ENCODE measurements at places on chromosomes 1 and 21.

DNA sequence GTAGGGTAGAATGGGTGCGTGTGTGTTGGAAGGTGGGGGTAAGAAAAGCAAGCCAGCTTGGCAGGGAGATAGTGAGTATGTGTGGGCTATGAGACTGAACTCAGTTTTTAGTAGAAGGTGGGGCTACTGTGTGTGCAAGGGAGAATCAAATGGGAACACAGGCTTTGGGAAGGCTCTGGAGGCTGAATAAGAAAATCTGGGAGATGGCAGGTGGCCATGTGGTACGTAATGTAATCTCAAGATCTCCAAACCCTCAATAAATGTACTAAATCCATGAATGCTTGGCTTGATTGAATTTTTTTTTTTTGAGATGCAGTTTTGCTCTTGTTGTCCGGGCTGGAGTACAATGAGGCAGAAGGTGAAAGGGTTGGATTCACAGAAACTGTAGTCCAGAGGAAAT, 3.5 kb upstream of the ZSCAN20 start:
- DNase-seq = no peak

- DNase-seq = no peak
Measured at GRCh38 chr1:61444288-61444687, 280.7 kb downstream of the TM2D1 start.

GRCh38 chr1:114458237-114458777, 52.7 kb downstream of the TRIM33 start:
- no peak for DNase-seq

DNA sequence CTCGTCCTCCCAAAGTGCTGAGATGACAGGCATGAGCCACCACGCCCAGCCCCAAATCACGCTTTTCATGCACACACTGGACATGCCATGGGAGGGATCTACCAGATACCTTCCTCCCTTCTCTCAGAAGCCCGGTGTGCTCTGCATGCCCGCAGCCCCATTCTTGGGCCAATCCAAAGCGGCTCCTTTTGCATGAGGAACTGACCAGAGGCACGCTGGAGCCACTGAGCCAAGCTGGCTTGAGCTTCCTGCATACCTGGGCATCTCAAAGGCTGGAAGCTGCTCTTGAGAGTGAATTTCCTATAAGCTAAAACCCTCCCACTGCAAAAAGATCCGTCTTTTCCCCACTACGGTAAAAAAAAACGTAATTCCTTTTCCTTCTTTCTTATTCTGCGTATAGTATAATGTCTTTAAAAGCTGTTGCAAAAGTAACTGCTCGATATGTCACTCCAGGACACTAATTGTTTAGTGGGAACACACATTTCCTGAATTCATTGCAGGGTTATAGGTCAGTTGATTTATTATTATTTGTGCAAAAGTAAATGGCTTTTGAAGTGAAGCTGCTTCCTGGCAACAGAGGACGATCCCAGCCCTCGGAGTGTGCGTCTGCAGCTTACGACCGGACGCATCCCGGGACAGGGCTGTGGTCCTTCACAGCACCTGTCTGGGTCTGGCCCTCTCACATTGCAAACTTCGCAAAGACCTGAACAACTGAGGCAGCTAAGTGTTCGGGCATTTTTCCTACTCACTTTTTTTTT, 61.8 kb upstream of the ETS2 start:
- DNase-seq = no peak

- DNase-seq = peak; percentile 92
Measured at GRCh38 chr21:33588485-33589335, at the start of gene DONSON. TSS of gene DONSON (minus strand) at chr21:33588684. CDS start at chr21:33588641, 43 bp downstream.

- no peak for DNase-seq
Measured at GRCh38 chr1:214416858-214417257, 134.5 kb downstream of the PTPN14 start.

DNA sequence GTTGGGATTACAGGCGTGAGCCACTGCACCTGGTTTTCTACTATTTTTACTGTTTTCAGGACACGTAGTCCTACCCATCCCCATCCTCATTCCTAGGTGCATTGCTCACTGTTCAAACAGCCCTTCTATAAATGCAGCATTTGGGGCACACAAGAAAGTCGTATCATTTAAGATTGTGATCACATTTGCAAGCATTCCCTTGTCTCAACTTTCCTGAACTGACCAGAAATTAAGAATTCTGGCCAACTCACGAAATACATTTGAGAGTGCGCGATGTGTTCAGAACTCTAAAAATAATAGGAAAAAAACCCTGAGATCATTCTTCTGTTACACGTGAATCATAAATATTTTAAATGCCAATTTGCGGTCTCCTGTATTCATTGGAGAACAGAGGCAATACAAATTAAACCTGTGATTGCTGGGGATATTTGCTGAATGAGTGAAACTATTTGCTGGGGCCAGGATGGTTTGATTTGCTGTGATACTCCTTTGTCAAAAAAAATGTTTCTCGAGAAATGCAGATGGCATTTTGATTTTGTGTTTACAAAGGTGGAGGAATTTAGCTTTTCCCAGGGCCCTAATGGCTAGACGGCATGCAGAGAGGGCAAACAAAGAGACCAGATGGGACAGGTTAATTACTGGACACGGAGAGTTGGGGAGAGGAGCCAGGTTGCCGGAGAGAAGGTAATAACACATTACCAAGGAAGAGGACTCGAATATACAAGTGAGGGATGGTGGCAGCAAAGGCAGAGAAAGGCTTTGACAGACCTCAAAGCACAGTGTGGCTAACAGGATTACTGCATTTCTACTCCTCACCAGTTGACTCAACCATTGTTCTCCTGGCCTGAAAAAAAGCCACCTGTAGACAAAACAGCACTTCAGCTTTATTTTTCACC, 38.4 kb downstream of the STPG1 start:
- DNase-seq = no peak

GRCh38 chr1:12088607-12089006, 25.5 kb downstream of the TNFRSF8 start:
- no peak for DNase-seq

GRCh38 chr1:222930070-222930469, 115.2 kb downstream of the DISP1 start:
- no peak for DNase-seq

DNA sequence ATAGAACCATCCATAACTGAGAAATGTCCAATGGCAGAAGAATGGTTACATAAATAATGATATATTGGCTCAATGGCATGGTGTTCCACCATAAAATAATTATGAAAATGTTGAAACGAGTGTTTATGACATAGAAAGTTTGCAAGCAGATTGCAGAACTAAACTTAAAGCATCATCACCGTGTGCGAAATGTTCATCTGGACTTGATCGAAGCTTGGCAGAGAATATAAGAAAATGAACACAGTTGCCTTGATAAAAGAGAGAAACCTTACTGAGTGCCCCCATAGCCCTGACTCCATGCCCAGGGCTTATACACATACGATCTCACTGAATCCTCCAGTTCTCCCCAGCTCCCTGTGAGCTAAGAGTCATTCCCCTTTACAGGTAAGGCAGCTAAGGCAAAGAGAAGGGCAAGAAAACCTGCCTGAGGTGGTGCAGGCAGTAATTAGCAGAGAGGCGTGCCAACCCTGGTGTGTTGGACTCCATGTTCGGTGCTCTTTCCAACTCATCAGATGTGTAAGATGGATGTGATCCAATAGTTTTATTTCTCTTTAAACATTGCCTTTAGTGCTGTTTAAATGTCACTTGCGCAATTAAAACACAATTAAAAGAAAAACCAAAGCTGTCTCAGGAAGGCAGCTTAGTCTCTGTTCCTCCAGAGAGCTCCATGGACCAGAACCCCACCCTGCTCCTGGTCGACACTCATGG, 21.8 kb upstream of the SPOCD1 start:
- no peak for DNase-seq

- no peak for DNase-seq
Measured at GRCh38 chr1:36144413-36144812, 4.9 kb downstream of the TRAPPC3 start.

- DNase-seq = no peak
Measured at GRCh38 chr1:27616441-27616840, 12.5 kb upstream of the AHDC1 start.
